ENCODE measurements at places on chromosomes 13 and 19.

DNA sequence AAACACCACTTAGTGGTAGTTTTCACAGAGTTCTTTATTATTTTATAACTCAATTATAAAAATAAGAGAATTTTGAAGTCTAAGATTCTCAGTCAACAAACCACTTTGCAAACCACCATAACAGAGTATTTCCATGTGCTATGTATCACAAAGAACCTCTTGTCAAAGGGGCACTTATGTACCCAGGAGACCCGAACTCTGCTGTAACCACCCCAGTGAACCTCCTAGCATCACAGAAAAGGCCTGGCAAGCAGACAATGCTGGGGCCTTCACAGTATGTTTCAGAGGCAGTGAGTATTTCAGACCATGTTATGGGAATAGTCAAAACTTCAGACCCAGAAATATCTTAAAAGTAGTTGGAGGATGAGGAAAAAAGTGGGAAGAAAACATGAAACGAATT lies 714.1 kb downstream of the EFNB2 start:
- no peak for DNase-seq

- no peak for DNase-seq
Measured at GRCh38 chr13:97537110-97537509, 103.1 kb downstream of the RAP2A start.

DNA sequence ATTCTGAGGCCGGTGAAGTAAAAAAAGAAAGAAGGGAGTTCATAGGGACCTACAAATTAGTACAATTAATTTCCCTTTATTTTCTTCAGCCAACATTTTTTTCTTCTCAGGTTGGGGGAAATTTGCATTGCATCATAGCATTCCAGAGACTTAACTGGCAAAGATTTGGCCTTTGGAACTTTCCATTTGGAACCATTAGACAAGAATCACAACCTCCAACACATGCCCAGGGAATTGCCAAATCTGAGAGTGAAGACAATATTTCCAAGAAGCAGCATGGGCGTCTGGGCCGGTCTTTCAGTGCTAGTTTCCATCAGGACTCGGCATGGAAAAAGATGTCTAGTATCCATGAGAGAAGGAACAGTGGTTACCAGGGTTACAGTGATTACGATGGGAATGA lies 6.4 kb upstream of the ERCC5 start:
- DNase-seq = no peak

DNA sequence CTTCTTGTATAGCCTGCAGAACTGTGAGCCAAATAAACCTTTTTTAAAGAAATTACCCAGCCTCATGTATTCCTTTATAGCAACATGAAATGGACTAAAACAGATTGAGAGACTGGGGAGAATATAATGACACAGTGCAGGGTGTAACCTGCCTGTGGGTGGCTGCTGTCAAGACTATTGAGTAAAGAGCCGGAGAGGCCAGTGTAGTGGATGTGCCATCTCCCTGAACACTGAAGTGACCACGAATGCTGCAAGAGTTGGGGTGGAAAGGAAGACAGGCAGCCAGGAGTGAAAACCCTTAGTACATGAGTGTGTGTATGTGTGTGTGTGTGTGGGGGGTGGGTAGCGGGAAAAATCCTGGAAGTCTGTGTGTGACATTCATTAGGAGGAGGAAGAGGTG lies 55.2 kb upstream of the FLT1 start:
- no peak for DNase-seq

DNA sequence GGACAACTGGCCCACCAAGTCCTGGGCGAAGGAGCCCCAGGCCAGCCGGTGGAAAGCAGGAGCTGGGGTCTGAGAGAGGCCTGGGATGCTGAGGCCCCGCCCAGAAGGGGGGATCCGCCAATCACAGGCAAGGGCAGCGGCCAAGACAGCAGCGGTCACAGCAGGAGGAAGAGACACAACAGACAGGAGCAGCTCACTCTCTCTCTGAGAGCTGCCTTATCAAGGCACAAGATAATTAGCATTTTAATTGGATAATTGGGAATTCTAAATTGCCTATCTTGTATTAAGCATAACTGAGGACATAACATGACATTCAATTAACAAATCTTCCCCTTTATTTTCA lies 46.2 kb downstream of the CEBPG start:
- no peak for DNase-seq

GRCh38 chr13:113417008-113417751 lies 36.1 kb downstream of the ADPRHL1 start:
- no peak for DNase-seq

DNA sequence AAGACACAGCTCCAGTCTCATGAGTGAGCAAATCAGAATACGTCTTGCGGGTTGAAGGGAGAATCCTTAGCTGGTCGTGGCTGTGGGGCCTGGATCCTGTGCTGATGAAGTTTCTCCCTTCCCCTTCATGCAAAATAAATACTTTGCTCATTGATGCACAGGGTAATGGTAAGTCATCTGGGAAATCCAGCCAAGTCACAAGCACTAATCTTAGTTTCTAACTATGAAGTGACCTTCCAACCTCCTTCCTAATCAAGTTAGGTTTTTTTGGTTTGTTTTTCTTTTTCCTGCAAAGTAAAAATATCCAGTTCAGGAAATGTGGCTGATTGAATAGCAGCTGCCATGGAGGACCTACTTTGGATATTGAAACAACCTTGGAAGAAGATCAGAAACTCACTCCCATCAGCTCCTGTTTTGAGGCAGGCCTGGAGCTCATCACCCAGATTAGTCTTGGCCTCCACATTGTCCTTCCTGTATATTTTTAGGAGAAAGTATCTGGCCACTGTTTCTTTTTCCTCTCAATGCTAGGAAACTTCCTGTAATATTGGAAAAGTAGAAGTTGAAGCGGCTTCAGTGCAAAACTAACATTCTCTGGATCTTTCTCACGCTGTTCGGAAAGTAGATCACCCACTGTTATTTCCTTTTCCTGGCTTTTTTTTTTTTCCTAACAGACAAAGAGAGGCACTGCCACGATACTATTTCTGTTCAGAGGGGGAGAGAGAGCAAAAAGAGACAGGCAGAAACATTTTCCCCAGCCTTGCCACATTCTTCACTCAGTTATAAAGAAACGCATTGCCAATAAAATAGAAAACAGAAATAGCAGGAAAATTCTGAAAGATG lies 12.3 kb upstream of the ARL11 start:
- no peak for DNase-seq

DNA sequence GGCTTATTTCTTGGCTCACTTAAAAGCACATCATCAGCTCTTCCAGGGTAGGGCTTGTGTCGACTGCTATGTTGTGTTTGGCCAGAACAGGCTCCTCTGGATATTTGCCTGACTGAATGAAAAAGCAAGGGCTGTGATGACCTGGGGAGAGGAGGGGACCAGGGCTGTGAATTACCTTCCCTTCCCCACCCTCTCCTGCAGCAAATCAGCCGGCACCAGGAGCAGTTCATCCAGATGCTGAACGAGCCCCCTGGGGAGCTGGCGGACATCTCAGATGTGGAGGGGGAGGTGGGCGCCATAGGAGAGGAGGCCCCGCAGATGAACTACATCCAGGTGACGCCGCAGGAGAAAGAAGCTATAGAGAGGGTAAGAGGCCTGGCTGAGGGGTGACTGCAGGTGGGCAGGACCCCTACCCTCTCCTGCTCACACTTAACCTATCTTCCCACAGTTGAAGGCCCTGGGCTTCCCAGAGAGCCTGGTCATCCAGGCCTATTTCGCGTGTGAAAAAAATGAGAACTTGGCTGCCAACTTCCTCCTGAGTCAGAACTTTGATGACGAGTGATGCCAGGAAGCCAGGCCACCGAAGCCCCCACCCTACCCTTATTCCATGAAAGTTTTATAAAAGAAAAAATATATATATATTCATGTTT lies 4.4 kb downstream of the GADD45GIP1 start:
- no peak for DNase-seq

DNA sequence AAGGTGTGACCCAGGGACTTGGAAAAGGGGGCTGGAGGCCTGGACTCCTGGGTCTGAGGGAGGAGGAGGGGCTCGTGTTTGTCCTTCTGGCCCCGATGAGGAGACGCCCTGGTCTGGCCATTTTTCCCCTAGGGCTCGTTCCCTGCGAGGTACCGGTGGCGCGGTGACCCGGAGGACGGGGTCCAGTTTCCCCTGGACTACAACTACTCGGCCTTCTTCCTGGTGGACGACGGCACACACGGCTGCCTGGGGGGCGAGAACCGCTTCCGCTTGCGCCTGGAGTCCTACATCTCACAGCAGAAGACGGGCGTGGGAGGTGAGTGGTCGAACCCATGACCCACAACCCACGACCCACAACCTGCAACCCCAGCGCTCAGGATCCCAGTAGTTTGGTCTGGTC lies 10.8 kb downstream of the TRPM4 start:
- no peak for DNase-seq

DNA sequence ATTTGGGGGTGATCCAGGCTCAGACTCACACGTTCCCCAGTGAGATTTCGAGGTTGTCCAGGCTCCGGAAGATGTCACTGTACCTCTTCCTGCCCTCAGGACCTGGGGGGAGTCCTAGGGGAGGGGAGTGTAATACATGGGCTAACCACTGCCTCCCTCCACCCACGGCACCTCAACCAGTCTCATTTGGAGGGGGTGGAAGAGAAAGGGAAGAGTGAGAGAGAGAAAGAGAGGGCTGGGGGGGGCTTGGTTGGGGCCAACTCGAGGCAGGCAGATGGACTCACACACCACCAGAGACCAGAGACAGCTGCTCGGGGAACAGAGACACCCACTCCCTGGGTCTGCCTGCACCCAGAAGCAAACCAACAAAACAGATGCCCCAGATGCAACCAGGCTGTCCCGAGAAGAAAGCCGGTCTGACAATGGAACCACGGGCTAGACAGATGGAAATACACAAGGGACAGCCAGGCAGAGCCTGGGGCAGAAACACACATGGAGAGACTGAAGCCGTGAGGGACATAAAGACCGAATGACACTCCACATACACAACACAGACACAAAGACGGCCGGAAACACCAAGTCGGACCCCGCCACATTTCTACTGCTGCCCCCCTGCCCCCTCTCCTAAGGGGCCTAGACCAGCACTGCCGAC lies 825 bp downstream of the GMIP start:
- DNase-seq = no peak

GRCh38 chr19:3146677-3147100 lies 10.9 kb downstream of the GNA15 start:
- DNase-seq = no peak

- DNase-seq = no peak
Measured at GRCh38 chr19:40190891-40191835, at the start of gene MAP3K10. Gene MAP3K10 (plus strand): TSS chr19:40191426. CDS start chr19:40192032, 606 bp downstream.
